Activated T-helper 17 cell treated with anti-CD3 and anti-CD28 coated beads, Interleukin-2, amount 50 U/mL, for 72 hours (primary cell): ENCODE measurements at places on chromosomes 11 and 22. TPM values are rescaled to one million over a fixed set of nuclear protein-coding genes. Genes with fewer than 3 reads are reported as not detected.

The CHRNA10 gene
- total RNA-seq = 4.6 TPM

The MMP26 gene
- not detected for total RNA-seq

- H3K27ac ChIP-seq = no peak overlapping the region
- H3K27me3 ChIP-seq = no peaks in the 10 kb centered on the region
- no peak overlapping the region for H3K4me3 ChIP-seq
- H3K36me3 ChIP-seq = no peaks in the 10 kb centered on the region
- ATAC-seq = no peak
Measured at GRCh38 chr22:48882636-48883200, 945.0 kb downstream of the BRD1 start.

GRCh38 chr22:27385261-27385998 is 416.1 kb downstream of the MN1 start:
- H3K36me3 ChIP-seq = no peaks in the 10 kb centered on the region
- H3K27me3 ChIP-seq = peaks cover 23% of the 10 kb centered on the region
- no peaks in the 10 kb centered on the region for H3K4me1 ChIP-seq
- no peak overlapping the region for H3K27ac ChIP-seq
- ATAC-seq = no peak
